ENCODE measurements at places on chromosomes 4 and X.
A peak's percentile ranks its signal among the peaks of the same experiment; 100 is the strongest.

GRCh38 chr4:114116861-114117260, 137.4 kb upstream of the ARSJ start:
- no peak for DNase-seq

GRCh38 chrX:11341274-11342201, 48.3 kb downstream of the AMELX start:
- no peak for DNase-seq

DNA sequence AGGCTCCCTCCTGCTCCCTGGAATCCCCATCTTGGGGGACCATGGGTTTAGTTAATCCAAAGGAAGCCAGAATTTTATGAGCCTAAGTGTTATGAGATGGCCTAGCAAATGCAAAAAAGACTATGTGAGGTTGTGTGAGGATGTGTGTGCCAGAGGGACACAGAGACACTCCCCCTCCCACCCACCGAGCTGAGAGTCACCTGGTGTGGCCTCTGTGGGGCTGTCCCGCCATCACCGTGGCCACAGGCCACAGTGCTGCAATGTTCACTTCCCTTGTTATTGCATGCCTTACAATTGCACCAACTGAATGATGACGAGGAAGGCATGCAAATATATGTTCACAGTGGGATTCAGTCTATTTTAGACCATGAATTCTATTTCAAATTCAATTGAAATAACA, 601 bp upstream of the FGFBP2 start:
- DNase-seq: peak; percentile 58

DNA sequence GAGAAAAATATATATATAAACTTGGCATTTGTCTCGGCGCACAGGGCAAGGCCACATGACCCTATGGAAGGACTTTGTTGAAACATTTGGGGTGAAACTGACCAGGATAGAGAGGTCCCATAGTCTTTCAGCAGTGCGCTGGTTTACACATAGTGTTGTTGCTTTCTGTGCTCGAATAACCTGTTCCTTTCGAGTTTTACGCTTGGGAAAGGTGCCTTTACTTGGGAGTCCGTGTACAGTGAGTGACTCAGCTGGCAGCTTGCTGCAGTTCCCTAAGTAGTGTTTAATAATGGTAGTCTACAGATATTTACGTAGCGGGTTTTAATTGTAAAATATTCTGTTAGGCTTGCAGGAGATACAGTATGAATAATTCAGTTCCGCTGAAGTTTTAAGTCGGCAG, 578 bp downstream of the APOOL start:
- DNase-seq: no peak

- no peak for DNase-seq
Observed at GRCh38 chr4:85780664-85781063, 305.7 kb downstream of the ARHGAP24 start.

DNA sequence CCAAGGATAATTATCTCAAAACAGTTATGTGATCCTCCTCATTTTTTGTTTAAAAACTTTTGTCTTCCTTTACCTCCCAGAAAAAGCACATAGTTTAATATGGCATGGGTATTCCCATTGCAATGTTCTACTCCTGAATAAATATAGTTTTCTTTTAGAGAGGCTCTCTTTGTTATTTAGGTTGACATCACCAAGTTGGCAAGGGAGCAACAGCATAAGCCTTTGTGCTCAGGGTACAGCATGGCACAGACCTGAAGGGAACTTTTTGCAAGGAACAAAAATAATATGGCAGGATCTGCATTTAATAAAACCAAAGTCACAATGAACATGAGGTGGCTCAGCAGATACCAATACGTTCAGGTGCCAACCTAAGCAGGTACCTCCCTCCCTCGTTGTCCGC, 47.1 kb upstream of the NPY2R start:
- no peak for DNase-seq

DNA sequence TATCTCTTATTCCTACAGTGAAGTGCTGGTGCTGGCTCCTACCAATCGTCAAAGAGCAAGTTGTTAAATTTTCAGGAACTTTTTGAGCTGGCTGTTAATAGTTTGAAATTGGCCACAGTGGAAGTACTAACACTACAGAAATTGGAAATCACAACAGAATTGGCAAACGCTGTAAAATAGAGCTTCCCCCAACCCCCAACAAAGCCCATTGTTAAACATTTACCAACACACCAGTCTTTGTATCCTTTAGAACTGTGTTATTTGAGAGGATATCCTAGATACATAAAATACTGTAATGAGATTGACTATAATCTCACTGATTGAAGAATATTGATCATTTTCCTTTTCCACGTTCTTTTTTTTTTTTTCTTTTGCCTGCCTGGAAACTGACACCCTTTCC, 37.4 kb downstream of the FAM241A start:
- DNase-seq: no peak

DNA sequence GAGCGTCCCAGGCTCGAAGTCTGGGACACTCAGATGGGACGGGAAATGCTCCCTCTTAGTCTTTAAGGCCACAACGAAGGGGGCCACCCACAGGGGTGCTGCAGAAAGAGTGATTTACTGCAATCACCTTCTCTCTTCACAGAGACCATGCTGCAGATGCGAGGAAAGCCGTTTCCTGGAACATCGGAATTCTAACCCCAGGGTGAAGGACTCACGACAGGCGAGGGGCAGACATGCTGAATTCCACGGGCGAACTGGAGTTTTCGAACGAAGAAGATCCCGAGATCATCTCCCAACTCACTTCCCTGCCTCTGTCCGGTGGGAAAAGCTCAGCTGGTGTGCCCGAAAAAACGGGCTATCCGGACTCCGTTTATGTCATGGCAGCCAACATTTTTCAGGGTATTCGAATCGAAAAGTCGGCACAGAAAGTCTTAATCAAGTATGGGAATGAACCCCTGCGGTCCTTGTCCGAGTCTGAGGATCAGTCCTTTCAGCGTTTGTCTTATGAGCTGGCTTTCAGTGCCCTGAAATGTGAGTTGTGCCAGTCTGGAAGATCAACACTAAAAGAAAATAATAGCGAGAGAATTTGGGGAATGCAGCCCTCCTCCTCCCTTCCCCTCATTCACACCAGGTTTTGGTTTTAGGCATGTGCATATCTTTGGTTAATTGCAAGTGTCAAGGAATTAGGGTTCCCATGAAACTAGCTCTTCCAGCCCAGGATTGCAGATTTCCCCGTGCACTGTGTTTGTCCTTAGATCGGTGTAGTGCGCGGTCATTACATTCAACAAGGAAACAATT, 905 bp downstream of the NSUN7 start:
- DNase-seq: peak; percentile 39

DNA sequence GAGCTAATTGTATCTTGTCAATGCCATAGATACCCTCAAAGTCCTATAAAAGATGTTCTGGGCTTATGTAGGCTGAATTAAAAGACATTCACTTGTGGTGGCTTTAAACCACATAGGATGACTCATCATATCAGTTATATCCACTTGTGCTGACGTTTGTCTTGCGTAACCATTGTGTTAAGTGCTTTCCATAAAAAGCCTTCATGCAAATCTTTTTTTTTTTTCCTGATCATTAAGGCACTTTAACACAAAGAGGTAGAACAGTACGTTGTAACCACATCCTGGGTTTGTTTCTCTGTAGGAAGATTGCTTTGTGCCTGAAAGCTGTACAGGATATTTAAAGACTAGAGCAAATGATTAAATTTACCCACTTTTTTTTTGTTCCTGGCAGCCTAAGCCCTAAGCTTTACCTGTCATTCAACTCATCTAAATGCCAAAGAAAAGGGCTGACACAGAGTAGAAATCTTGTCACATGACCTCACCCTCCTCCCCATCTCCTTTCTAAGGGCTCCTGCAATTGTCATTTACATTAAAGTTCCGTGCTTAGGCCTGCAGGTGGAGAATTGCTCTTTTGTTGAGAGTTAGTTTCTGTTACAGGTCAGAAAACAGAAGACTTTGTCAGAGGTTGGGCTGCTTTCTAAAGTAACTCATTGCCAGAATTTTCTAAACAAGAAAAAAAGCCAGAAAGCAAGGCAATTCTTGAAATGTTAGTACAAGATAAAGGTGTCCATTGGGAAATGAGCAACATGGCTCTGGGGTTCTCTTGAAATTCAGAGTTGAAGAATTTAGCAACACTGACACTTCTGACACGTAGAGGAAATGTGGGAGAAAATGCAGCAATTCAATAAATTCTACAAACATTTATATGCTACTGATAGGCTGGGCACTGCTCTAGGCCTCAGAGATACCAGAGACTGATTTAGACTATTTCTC, 555.6 kb downstream of the PPARGC1A start:
- DNase-seq: no peak

GRCh38 chr4:173573725-173574124, 43.7 kb upstream of the HAND2 start:
- no peak for DNase-seq

- DNase-seq: no peak
Observed at GRCh38 chr4:162791226-162791625, 375.5 kb downstream of the NAF1 start.

GRCh38 chrX:149611623-149612175, 16.6 kb upstream of the HSFX2 start:
- DNase-seq: no peak

- DNase-seq: no peak
Observed at GRCh38 chr4:81565142-81565870, 93.6 kb upstream of the RASGEF1B start.

GRCh38 chr4:150366487-150366999, 215.4 kb upstream of the MAB21L2 start:
- no peak for DNase-seq

GRCh38 chrX:150446995-150447394, 83.9 kb downstream of the MAMLD1 start:
- no peak for DNase-seq

GRCh38 chr4:120971884-120972283, 49.4 kb upstream of the PRDM5 start:
- DNase-seq: no peak

DNA sequence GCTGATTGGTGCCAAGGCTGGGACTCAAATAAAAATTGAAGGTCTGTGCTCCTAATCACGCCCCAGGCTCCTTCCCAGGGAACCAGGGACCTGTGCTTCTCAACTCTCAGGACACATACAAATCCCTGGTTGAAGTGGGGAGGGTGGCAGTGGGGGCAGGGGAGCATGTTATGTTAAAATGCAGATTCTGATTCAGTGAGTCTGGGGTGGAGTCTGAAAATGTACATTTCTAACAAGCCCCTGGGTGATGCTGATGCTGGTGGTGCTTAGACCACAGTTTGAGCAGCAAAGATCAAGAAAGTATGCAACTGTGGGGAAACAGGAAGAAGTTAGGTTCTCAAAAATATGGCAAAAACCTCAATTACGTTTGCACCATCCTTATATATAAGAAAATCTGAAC, 236.5 kb downstream of the MAGEB17 start:
- no peak for DNase-seq

DNA sequence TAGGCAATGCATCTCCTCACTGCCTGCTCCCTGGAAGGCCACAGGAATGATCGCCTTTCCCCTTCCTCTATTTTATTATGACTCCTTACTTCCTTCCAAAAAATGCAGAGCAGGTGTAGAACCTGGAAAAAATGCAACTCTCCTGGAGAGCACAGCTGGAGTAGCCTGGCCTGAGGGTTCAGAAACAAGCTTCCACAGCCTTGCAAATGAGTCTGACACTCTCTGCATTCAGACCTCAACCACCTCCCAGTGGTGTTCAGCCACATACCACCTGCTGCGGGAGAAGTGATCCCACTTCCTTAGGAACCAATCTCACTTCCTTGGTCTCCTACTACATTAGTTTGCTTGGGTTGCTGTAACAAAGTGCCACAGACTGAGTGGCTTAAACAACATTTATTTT, 368.1 kb upstream of the NOCT start:
- no peak for DNase-seq

DNA sequence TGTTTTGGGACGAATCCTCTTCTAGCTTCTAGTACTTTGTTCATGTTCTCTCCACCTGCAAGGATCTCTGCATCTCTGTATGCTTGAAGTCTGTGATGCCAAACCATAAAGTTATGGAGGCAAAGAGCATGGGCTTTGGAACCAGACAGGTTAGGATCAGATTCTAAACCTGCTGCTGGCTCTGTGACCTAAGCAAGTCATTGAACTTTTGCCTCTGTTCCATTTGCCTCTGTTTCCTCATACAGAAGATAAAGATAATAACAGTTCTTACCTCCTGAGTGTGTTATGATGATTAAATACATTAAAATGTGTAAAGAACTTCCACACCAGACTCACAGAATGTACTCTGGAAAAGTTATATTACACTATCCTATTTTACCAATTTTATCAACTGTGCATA, 41.5 kb upstream of the RELL1 start:
- DNase-seq: no peak

- no peak for DNase-seq
Observed at GRCh38 chr4:173014113-173014558, 154.5 kb upstream of the GALNT7 start.

DNA sequence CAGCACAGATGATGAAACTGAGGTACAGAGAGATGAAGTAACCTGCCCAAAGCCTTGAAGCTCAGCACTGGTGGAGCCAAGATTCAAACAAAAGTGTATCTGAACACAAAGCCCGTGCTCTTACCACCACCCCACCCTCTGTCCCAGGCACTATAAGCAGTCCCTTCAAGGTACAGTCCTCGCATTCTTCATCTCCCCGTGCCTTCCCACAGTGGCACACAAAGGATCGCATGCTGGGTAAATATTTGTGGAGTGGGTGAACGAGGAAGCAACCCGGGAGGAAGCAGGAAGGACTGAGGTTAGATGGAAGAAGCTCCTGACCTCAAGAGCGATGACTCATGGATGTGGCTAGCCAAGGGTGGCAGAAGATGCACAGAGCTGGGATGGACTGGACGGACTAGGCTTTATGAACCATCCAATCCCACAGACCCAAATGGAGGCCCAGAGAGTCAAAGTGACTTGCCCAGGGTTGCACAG, 18.4 kb downstream of the IQSEC2 start:
- DNase-seq: no peak

DNA sequence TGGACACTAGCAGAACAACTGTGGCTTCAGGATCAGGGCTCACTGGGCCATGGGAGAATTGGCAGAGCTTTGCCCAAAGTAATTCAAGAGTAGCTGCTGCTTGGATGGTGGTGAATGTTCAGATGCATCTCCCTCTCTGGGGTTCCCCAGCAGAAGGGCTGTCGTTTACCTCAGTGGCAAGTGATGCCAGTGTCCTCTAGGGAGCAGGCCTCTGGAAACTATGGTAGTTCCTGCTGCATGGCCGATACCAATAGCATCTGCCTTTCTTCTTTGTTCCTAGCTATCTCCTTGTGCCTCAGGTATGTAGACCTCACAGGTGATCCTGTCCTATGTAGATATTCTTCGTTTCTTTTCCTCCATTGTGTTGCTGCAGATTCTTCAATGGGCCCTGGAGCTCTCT, 26.4 kb downstream of the HMGB2 start:
- DNase-seq: no peak

DNA sequence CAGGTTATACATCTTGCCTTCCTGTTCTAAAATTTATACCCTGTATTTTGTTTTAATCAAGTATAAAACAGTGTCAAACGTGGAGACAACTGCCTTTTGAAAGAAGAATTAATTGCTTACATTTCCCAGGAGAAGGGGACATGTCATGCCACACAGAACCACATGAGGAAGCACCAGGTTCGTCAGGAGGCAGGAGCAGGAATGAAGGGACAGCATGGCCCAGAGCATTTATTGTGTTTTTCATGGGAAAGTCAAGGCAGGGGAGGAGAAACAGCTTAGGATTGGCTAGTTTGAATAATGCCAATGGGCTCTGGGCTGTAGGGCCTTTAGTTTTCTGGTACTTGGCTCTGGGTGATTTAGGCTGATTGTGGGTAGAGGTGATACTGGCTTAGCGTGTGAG, 203.7 kb downstream of the CFAP299 start:
- no peak for DNase-seq

GRCh38 chr4:68272380-68272779, 26.9 kb upstream of the TMPRSS11B start:
- DNase-seq: no peak

GRCh38 chr4:100569196-100569595, 51.4 kb upstream of the EMCN start:
- peak; percentile 31 for DNase-seq

GRCh38 chr4:92658318-92658717, 354.6 kb downstream of the GRID2 start:
- DNase-seq: no peak

Data from activated T-cell treated with anti-CD3 and anti-CD28 coated beads, Interleukin-2, amount 50 U/mL, for 24 hours (primary cell).